SW 1271 (cell line): ENCODE measurements at places on chromosomes 4 and X.

DNA sequence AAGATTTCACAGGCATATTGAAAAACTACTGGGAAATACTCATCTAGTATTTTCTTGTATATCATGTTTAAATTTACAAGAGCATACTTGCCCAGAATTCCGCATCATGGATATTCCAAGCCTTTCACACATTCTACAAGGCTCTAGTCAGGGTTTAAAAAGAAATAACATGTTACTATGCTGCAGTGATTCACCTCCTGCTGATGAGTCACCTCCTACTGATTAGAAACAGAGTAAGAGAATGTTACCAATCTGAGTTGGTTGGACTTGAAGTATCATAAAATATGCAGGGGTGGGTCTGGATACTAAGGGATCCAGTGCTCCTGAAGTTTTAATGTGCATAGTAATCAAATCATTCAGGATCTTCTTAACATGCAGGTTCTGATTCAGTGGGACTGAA lies 192.0 kb upstream of the ANK2 start:
- DNase-seq, result peak; percentile 61

DNA sequence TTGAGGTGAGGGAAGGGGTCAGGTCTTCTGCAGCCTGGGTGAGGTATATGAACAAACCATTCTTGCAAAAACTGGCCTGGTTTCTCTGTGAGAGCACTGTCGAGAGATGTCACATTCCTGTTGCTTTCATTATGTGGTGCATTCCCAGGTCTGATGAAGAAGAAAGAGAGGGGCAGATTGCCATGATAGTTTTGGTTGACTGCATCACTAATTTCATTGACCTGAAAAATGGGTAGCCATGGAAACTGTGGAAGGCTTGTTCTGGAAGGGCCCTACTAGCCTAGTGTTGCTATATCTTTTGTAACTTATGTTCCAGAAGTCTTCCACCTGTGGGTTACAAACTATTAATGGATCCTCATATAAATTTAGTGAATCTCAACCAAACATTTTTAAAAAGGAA lies 32.9 kb upstream of the CYBB start:
- no peak for DNase-seq

DNA sequence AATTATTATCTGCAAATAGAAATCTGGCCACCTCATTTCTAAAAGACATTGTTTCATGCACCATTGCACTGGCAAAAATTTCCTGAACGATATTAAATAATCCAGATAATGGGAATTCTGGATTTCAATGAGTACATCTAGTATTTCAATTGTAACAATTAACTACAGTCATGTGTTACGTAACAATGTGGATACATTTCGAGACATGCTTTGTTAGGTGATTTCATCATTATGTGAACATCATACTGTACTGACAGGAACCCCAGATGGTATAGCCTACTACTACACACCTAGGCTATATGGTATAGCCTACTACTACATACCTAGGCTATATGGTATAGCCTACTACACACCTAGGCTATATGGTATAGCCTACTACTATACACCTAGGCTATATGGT lies 14.8 kb downstream of the LAMTOR3 start:
- no peak for DNase-seq

- no peak for DNase-seq
Observed at GRCh38 chr4:128291096-128291495, 3.5 kb upstream of the PGRMC2 start.

DNA sequence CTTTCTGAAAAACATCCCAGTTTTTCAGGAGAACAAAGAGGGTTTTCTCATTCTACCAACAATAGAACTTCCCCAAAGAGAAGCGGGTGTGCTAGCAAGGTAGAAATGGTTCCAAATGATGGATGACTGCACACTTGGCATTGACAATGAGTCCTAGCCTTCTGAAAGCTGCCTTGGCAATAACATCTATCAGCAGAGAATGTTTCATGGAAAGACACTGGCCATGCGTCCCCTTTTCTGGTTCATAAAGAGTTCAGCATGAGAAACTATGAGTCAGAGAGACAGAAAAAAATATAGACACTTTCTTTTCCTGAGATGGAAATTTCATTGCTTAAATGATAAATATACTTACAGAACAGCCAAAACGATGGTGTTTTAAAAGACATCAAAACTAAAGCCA lies 236.9 kb upstream of the PRKX start:
- no peak for DNase-seq

GRCh38 chrX:53224860-53225797 lies at the start of gene KDM5C:
Gene KDM5C (minus strand): TSS chrX:53225207. CDS start chrX:53224889, 318 bp downstream.
- peak; percentile 40 for DNase-seq

- no peak for DNase-seq
Observed at GRCh38 chr4:54016504-54016903, 47.9 kb downstream of the CHIC2 start.

GRCh38 chr4:108047199-108047598 lies 57.5 kb downstream of the HADH start:
- no peak for DNase-seq

- DNase-seq, result no peak
Observed at GRCh38 chr4:94436512-94436911, 15.2 kb upstream of the PDLIM5 start.

DNA sequence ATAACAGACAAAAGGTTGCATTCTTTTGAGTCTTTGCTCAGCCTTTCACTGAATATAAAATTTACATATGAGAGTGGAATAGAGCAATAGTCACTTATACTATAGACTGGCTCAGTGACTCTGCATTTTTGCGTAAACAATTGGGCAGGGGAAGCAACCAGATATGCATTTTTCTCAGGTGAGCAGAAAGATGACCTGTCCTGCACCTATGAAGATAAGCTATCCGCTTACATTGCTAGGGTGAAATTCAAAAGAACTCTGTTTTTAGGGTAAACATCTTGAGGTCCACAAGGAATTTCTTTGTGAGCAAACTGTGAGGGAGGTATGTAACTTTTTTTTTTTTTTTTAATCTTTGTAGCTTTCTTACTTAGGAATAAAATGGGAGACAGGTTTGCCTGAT lies 602.4 kb upstream of the PRKX start:
- DNase-seq, result no peak

- no peak for DNase-seq
Observed at GRCh38 chr4:119783189-119783983, 154.8 kb upstream of the PDE5A start.

DNA sequence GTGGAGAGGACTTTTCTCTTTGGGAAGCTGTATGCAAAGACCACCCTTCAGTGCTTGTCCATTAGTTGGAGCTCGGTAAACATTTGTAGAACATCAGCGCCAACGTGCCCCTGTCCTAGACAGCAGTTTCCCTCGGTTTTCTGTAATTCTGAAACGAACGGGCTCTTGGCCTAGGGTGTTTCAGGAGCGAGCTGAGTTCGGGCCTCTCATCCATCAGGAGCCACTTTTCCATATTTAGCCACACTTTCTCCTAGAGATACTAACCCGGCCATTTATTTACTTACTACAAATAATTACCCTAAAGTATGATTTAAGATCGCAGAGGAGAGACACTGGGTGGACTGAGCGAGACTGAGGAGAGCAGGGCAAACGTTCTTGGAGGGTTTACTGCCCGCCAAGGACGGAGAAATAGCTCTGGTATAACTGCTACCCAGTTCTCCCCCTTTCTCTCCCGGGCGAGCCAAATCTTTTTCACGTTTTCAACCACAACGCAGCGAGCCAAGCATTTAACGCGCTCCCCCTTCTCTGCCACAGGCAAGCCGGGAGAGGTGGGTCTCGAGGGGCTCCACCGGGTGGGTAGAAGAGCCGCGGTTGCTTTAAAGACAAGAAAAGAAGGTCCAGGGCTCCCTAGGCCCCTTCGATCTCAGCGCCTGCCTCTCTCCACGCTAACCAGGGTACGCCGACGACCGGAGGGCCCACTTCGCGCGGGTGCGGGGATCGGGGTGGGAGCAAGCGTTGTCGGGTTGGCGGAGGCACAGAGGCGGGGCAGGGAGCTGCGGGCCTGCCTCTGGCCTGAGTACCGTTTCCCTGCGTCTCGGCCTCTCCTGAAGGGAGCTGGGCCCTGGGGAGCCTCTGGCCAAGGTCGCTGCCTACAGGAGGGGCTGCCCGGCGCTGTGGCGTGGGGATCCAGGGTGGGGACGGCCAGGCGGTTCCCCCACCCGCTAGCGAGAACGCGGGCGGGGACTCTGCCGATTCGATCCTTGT lies 10.8 kb upstream of the PITX2 start:
- DNase-seq, result no peak

GRCh38 chrX:65750674-65751469 lies 83.4 kb downstream of the MSN start:
- no peak for DNase-seq

DNA sequence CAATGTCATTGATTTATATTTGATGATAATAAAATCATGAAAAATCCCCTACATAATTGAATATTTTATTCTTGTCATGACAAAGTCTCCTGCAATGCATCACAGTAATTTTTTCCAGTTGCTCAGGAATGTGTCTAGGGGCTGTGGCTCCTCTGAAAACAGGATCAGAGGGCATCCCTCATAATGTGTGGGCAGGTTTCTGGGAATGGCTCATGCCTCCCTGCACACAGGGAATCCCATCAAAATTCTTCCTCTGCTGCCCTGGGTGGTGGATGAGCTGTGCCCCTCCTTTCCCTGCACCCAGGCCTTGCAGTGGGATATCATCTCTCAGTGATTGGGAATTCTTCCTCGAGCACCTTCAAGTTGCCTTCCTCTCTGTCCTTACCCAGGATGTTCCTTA lies 20.4 kb upstream of the PUDP start:
- no peak for DNase-seq

GRCh38 chr4:107648178-107648991 lies 71.6 kb downstream of the PAPSS1 start:
- DNase-seq, result no peak

DNA sequence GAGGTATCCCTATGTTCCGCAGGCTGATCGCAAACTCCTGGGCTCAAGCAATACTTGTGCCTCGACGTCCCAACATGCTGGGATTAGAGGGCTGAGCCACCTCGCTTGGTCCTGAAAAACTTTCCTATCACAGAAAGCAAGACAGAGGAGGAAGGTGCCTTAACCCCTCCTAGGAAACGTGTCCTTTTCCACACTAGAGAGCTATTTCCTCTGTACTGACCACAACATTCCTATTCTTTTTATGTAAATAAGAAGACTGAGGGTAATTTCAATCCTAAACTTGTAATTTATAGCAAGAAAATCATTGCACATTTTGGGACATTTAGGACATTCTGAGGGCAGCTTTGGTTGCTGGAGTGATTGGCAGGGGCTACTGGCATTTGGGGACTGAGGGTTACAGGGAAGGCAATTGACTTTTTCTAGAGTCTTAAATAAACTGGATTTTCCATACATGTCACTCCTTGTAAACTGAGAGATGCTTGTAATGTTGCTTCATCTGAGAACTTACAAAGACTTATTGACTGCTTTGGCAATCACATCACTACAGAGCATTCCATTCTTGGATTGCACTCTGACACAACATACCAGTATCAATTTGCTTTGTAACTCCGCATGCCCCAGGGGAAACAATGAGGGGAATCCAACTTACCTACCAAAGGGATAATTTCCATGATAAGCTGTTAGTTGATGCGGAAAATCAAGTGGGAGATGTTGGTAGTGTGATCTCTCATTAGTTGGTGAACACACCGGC lies 15.6 kb downstream of the XAGE3 start:
- DNase-seq, result no peak

DNA sequence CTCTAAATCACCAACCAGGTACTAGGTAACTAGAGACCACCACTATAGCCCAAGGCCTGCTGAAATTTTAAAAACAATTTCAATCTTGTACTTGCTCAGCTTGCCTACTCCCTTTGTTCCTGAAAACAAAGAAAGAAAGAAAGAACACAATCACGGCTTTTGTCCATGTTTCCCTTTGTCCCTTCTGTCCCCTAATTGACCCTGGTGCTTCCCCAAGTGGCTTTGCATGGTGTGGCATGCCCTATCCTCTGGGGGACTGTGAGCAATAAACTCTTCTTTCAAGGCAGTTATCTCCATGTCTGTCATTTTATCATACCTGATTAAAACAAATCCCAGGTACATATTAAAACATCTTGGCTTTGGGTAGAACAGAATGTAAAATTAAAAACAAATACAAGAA lies 94.8 kb downstream of the ARSJ start:
- DNase-seq, result no peak

GRCh38 chr4:87074121-87074488 lies 139.3 kb downstream of the AFF1 start:
- no peak for DNase-seq

DNA sequence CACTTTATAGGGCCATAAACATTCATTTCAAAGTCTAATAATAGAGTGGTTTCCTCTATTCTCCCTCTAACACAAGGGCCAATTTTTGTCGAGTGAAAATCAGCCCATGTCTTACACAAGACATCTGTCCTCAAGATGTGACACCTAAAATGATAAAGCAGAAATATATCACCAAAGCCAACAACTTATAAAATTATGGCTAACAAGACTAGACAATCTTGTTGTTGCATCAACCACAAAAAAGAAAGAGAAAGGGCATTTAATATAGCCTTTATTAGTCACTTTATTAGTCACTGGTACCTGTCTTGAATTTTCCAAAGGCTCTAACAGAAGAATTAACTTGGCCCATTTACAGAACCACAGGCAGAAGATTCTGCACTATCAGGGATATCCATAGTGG lies 161.6 kb downstream of the SMIM20 start:
- DNase-seq, result no peak

DNA sequence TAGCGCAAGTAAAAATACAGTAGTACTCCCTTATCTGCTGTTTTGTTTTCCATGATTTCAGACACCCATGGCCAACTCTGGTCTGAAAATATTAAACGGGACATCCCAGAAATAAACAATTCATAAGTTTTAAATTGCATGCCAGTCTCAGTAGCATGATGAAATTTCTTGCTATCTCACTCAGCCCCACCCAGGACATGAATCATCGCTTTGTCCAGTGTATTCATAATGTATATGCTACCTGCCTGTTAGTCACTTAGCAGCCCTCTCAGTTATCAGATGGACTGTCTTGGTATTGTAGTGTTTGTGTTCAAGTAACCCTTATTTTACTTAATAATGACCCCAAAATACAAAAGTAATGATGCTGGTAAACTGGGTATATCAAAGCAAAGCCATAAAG lies 158.2 kb upstream of the DDIT4L start:
- peak; percentile 64 for DNase-seq

GRCh38 chr4:3668825-3669552 lies 97.2 kb upstream of the ADRA2C start:
- no peak for DNase-seq

DNA sequence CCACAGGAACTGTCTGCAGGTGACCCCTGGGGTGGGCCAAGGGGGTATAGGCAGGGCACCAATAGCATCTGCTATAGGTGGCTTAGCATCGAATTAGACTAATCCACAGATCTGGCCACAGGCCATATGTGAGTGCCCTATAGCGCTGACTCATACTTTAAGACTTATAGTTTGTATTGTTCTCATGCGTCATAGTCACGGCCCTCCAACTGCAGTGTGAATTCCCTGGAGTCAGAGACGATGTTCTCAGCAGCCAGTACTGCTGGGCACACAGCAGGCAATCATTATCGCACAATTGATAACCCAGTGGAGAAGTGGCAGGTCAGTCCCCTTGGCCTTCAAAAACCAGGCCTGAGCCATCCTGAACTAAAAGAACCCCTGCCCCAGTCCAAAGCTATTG lies 58.1 kb downstream of the ADGRG2 start:
- DNase-seq, result no peak

DNA sequence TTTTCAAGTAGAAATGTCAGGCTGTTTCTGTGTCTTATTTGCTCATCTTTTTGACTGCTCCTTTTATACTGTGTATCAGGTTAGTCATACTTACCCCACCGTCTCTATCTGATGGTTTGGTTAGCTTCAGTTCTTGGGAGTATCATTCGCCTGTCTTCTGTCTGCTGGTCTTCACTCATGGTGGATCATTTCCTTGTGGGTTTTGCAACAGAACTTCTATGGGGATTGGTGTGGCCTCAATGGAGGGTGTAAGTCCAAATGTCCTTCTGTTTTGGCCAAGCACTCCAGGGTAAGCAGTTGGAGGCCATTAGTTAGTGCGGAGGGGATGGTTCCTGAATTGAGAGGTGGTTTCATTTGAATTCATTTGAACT lies 7.2 kb downstream of the ABCD1 start:
- no peak for DNase-seq
